ENCODE measurements at places on chromosomes 2 and 18.

- peak; percentile 60 for DNase-seq
Measured at GRCh38 chr2:96806468-96807126, 9.5 kb upstream of the CNNM3 start.

GRCh38 chr2:60858897-60859311 lies 22.5 kb upstream of the REL start:
- DNase-seq: no peak

GRCh38 chr2:199485732-199486335 lies 28.1 kb upstream of the SATB2 start:
- DNase-seq: peak; percentile 36

- DNase-seq: no peak
Measured at GRCh38 chr2:133836691-133837345, 268.6 kb upstream of the NCKAP5 start.

DNA sequence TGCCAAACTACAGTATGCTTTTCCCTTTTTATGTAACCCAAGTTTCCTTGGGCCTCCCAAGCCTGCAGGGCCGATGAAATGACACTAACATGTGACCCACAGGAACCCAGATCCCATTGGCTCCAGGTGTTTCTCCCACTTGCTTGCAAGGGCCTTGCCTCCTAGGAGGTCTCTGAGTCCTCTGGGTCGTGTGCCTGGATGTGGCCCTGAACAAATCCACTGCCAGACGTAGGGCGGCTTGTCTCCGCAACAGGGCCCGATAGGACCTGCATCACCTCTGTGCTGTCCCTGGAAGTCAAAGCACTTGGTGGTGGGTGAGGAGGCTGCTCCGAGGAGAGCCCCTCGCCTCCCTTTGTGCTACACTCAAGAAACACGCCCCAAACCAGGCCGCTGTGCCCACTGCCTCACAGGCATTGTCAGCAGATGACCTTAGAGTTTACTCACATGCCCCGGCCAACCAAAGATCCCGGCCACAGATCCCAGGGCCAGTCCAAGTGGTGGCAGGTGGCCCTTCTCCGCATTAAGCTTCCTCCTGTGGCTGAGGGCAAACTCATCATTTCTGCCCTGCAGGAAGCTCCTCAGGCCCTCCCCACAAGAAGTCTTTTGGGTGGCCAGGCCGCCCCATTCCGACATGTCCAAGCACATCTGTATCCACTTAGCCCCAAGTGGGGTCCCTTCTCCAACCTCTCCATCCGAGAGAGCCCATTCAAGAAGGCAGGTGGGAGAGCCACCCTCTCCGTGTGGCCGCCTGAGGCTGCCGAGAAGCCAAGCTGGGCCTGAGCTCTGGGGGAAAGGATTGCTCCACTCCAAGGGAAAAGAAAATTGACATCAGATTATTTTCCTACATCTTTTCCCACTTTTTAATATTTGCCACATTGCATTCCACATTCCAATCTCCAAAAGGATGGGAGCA lies 76.7 kb downstream of the GFPT1 start:
- no peak for DNase-seq

DNA sequence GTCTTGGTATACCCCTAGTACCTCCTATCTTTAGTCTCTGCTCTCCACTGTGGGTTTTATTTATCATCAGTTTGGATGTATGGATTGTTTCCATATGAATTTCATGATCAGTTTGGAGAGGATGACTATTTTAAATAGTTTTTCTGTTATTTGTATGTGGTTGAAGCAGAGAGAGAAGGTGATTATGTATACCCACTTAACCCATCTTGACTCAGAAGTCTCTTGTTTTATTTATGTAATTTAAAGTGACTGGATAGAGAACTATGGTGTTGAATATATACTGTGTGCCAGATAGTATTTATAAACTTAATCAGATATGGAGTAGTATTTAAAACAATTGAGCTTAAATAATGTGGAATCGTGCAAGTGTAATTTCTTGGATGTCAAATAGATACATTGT lies 39.9 kb downstream of the SMAD4 start:
- no peak for DNase-seq

- DNase-seq: no peak
Measured at GRCh38 chr2:63029058-63029457, 21.6 kb upstream of the OTX1 start.

- DNase-seq: peak; percentile 67
Measured at GRCh38 chr2:68721482-68722101, 13.0 kb upstream of the ARHGAP25 start.

DNA sequence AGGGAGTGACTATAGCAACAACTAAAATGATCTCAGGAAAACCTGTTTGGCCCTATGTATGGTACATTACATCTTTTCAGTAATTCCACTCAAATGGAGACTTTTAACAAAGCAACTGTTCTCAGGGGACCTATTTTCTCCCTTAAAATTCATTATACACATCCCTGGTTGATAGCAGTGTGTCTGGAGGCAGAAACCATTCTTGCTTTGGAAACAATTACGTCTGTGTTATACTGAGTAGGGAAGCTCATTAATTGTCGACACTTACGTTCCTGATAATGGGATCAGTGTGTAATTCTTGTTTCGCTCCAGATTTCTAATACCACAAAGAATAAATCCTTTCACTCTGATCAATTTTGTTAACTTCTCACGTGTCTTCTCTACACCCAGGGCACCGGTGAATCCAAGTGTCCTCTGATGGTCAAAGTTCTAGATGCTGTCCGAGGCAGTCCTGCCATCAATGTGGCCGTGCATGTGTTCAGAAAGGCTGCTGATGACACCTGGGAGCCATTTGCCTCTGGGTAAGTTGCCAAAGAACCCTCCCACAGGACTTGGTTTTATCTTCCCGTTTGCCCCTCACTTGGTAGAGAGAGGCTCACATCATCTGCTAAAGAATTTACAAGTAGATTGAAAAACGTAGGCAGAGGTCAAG lies 955 bp downstream of the TTR start:
- no peak for DNase-seq

DNA sequence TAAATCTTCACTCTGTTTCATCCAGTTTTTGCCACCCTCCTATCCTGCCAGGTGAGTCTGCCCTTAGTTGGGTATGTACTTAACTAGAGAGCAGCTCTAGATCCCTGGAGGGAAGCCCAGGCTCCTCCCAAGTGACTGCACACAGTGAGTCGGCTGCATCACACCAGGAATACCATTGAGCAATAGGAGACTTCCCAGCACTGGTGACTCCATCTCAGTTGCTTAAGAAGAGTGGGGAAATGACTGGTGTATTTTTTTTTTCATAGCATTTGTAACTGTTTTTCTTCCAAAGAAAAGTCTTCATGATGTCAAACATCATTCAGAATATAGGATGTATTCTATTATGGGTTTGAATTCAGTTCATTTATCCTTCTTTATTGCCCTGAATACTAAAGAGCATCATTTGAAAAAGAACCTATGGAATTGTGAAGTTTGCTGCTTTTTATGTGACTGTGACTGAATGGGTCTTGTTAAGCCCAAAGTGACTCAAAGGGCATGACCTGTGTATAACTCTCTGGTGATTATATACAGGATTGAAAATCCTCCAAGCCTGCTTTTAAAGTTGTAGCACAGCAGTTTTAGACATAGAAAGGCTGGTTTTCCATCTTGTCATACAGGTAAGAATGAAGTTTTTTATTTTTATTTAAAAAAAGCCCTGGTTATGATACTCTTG lies 84.3 kb downstream of the MAP3K20 start:
- no peak for DNase-seq

GRCh38 chr18:49479381-49480137 lies 7.5 kb downstream of the C18orf32 start:
- DNase-seq: no peak
